D721Med (cell line): ENCODE measurements at places on chromosomes 4 and X.

GRCh38 chr4:169649545-169650226 is 29.3 kb downstream of the CLCN3 start:
- DNase-seq: no peak

- no peak for DNase-seq
Observed at GRCh38 chr4:41369680-41370079, 113.0 kb downstream of the UCHL1 start.

GRCh38 chr4:96626023-96626422 is 786.1 kb downstream of the PDHA2 start:
- DNase-seq: no peak

GRCh38 chrX:87808576-87809243 is 291.1 kb downstream of the KLHL4 start:
- no peak for DNase-seq

DNA sequence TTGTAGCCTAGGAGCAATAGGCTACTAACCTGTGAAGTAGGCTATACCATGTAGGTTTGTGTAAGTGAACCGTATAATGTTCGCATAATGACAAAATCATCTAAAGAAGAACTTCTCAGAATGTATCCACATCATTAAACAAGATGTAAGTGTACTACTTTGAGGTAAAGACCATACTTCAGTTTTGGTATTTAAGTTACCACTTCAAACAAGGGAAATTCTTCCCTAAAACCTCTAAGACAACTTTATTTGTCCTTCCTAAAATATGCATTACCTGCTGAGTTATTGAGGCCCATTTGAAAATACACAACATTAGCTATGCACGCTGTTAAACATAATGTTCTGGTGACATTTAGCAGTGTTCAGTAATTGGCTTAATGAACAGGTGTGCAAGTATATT is 182.7 kb downstream of the RPA4 start:
- DNase-seq: no peak

DNA sequence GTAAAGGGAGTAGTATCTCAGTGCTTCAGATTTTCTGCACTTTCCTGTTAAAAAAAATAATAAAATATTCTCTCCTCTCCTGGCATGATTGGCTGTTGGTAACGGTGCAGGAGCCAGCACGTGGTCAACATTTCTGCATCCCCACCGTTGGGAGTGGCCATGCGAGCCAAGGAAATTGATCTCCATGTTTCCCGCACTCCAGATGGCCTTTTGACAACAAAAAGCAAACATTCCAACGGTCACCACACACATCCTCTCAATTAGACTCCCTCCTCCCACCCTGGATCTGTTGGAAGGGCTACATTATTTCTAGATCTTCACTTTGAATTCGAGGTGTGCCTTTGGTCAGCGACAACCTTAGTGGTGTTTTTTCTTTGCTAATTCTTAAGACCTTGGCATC is 45.0 kb downstream of the STK32B start:
- no peak for DNase-seq

DNA sequence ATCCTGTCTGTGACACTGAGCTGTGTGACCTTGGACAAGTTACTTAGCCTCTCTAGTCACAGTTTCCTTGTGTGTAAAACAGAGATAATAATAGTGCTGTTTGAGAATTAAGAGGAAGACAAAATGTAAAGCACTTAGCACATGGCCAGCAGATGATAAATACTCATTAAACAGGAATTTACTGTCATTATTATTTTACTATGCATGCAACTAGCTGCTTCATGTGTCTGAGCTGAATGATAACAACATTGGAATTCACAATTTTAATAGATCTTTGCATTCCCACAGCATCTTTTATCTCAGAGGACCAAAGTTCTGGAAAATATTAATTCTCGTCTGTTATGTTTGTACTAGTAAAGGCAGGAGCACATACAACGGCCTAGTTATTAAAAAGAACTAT is 79.2 kb upstream of the TET2 start:
- DNase-seq: no peak

GRCh38 chrX:42746606-42747005 is 31.4 kb downstream of the PPP1R2C start:
- DNase-seq: no peak

DNA sequence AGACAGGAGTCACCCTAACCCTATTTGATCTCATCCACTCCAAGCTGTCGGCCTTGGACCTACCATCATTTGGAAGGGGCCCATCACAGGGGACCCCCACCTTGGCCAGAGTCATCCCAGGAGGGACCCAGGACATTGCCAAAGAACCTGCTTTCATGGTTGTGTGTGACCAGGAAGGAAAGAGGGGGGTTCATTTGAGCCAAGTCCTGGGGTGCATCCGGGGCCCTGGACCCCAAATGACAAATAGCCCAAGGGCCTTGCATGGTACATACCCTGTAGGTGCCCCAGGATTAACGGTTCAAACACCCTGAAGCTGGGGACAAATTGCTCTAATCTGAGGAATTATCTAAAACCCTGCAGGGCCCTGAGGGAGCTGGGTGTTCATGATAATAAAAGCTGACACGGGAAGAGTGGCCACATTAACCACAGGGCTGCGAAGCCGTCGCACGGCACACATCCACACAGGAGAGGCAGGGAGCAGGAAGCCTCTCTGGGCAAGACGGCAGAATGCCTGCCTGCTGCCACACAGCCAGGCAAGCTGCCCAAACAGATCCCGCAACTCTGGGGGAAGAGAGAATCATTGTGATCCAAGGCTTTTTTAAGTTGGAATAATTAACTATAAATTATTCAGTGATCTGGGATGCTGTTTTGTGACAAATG is 28.2 kb upstream of the PPP2R2C start:
- DNase-seq: no peak

- no peak for DNase-seq
Observed at GRCh38 chr4:181271116-181271640, 972.0 kb upstream of the TENM3 start.

GRCh38 chr4:159283696-159284095 is 180.8 kb downstream of the RAPGEF2 start:
- DNase-seq: no peak

GRCh38 chr4:34412233-34412632 is 1832.1 kb downstream of the ARAP2 start:
- DNase-seq: no peak

DNA sequence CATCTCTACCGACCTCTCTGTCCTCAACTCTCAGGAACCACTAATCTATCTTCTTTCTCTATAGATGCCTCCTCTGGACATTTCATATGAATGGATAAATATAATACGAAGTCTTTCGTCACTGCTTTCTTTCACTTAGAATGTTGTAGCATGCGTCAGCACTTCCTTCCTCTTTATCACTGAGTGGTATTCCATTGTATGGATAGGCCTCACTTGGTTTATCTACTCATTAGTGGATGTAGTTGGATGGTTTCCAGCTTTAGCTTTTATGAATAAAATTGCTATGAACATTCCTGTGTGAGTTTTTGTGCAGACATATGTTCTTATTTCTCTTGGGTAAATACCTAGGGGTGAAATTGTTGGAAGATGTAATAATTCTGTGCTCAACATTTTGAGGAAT is 528.2 kb upstream of the FAT1 start:
- no peak for DNase-seq

- no peak for DNase-seq
Observed at GRCh38 chr4:26930964-26931363, 70.3 kb downstream of the STIM2 start.

DNA sequence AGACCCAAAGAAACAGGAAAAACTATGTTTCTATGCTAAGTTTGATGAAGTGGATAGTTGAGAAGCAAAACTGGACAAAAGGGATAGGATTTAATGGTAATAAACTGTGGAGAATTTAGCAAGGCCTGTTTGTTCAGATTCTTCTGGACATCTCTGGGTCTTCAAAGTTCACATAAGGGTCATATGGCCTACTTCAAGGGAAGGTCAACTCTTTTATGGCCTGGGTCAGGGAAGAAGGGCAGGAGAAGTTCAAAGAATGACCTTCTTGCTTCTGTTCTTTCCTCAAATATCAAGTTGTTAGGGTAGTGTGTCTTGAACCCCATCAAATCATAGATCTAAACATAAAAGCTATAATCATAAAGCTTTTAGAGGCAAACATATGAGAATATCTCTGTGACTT is 102.7 kb downstream of the SOWAHB start:
- no peak for DNase-seq

DNA sequence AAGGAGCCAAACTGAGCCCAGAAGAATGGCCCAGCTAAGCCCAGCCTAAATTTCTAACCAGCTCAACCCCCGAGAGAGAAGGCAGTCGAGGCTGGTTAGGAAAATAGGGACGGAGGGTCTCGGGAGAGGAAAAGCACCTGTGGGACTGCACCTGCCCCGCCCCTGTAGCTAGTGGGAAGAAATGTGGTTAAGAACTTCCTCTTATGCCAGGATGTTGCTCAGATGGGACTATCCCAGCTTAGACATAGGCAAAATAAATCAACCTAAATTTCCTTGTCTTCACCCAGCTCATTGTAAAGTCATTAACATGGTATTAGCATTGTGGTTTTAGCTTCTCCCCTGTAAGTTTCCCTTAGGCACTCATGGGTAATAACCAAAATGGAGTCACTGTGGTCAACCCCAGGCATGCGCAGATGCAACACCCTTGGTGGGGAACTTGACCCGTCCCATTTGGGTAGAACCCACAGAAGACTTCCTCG is 86.8 kb downstream of the ZNF718 start:
- DNase-seq: no peak

GRCh38 chr4:182968917-182969650 is 51.9 kb upstream of the DCTD start:
- no peak for DNase-seq

GRCh38 chrX:101208152-101208905 is 11.3 kb upstream of the DRP2 start:
- DNase-seq: no peak

DNA sequence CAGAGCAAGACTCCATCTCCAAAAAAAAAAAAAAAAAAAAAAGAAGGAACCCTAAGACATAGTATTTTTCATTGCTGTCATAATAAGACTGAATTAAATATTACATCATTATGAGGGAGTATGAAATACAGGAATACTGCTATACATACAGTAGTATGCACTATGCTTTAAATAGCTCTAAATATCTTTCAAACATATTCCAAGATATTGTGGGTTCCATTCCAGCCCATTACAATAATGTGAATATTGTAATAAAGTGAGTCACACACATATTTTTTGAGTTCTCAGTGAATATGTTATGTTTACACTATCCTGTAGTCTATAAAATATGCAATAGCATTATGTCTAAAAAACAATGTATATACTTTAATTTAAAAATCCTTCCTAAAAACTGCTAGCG is 64.8 kb downstream of the GPM6A start:
- DNase-seq: no peak
